ENCODE measurements at places on chromosomes 5 and 9. TPM values are rescaled to one million over a fixed set of nuclear protein-coding genes. Genes with fewer than 3 reads are reported as not detected.

The TRIM36 gene
- 0.29 TPM for total RNA-seq

The PCDHGA1 gene
- total RNA-seq, result 2.3 TPM

The SH3GL2 gene
- 0.15 TPM for total RNA-seq

The GRXCR2 gene
- total RNA-seq, result not detected

The KIF4B gene
- 0.15 TPM for total RNA-seq

The RNF20 gene
- total RNA-seq, result 30.4 TPM

The C1QTNF2 gene
- 3.2 TPM for total RNA-seq

The SOX30 gene
- under 0.01 TPM for total RNA-seq

The ZNF300 gene
- total RNA-seq, result 5.1 TPM

The F12 gene
- total RNA-seq, result not detected

The FANCG gene
- total RNA-seq, result 23.1 TPM

The HRH2 gene
- total RNA-seq, result not detected

The SLC46A2 gene
- not detected for total RNA-seq

The SLC6A19 gene
- not detected for total RNA-seq

The RMI1 gene
- total RNA-seq, result 14.5 TPM

The AGTPBP1 gene
- 17.7 TPM for total RNA-seq

The PCDHGA8 gene
- 5.6 TPM for total RNA-seq

The PPP2R2B gene
- total RNA-seq, result 0.17 TPM

The SPINK13 gene
- total RNA-seq, result not detected

The TAF11L9 gene
- not detected for total RNA-seq

The ENC1 gene
- 16.1 TPM for total RNA-seq

The TMEM171 gene
- 1.8 TPM for total RNA-seq

The QRFP gene
- total RNA-seq, result not detected

The BTNL3 gene
- not detected for total RNA-seq

The CREBRF gene
- total RNA-seq, result 25.2 TPM

The WDR70 gene
- total RNA-seq, result 41.6 TPM

All from smooth muscle cell of trachea (primary cell).